Mononuclear cell (primary cell): ENCODE measurements at places on chromosomes 4 and X. TPM values are rescaled to one million over a fixed set of nuclear protein-coding genes. Genes with fewer than 3 reads are reported as not detected.

MUC7 gene
- total RNA-seq: not detected

ASB12 gene
- 0.10 TPM for total RNA-seq

MAMLD1 gene
- total RNA-seq: 0.10 TPM

MID1 gene
- total RNA-seq: under 0.01 TPM

SPATA4 gene
- not detected for total RNA-seq

GAGE12F gene
- total RNA-seq: not detected

DNAAF6 gene
- total RNA-seq: 0.10 TPM
